ENCODE measurements at places on chromosomes 16 and 17. TPM values are rescaled to one million over a fixed set of nuclear protein-coding genes. Genes with fewer than 3 reads are reported as not detected.
A peak's percentile ranks its signal among the peaks of the same experiment; 100 is the strongest.

- ATAC-seq: peak; percentile 27
Measured at GRCh38 chr17:81902653-81903414, 796 bp downstream of the NPB start.

- no peak for ATAC-seq
Measured at GRCh38 chr17:70420861-70421445, 251.6 kb downstream of the KCNJ2 start.

- ATAC-seq: no peak
Measured at GRCh38 chr16:50763211-50763610, 21.3 kb downstream of the CYLD start.

CD300LF gene
- total RNA-seq: not detected

ITGB4 gene
- 0.54 TPM for total RNA-seq

HDAC5 gene
- total RNA-seq: 11.0 TPM

GRCh38 chr17:79950306-79950705 is 85.4 kb downstream of the TBC1D16 start:
- no peak for ATAC-seq

DNA sequence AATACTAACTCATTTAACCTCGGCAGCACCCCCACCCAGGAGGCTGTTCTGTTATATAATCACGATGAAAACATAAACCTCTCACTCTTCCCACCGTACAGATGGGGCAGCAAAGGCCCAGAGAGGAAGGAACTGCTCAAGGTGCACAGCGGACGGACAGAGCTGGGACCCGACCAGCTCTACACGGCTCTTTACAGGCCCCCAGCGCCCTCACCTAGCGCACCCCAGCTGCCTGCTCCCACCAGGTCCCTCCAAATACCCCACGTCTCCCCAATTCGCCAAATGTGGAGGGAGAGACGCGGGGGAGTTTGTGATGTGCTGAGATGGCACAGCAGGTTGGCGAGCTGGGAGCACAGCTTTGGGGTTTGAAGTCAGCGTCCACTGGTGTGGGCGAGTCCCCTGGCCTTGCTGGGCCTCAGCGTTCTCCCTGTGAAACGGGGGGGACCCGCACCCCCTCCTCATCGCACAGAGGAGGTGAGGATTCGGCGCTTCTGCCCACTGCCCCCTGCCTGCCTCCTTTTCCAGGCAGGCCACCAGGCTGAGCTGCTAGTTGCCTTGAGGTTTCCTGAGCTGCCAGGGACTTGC is 54.1 kb downstream of the CBFA2T3 start:
- no peak for ATAC-seq

MYL11 gene
- total RNA-seq: not detected

- no peak for ATAC-seq
Measured at GRCh38 chr16:50967827-50968612, 183.1 kb downstream of the SALL1 start.

DNA sequence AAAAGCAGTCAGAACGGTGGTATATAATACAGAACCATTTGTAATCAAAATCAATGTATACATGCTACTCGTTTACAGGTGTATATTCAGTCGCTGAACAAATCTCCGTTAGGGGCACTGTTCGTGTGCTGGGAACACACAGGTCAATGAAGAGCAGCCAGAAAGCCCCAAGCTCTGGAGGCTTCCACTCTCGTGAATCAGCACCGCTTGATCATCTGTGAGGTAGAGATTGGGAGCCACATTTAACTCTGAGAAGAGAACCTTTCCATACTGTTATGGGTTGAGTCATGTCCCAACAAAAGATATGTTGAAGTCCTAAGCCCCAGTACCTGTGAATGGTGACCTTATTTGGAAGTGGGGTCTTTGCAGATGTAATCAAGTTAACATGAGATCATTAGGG is 5.4 kb upstream of the CYTH1 start:
- peak; percentile 39 for ATAC-seq

CLEC3A gene
- total RNA-seq: not detected

IFT20 gene
- 17.5 TPM for total RNA-seq

- peak; percentile 94 for ATAC-seq
Measured at GRCh38 chr16:67415872-67416793, at the start of gene ZDHHC1. TSS of gene ZDHHC1 (minus strand) at chr16:67416477. CDS start at chr16:67407775, 8,702 bp downstream.

RSKR gene
- 36.3 TPM for total RNA-seq

DNA sequence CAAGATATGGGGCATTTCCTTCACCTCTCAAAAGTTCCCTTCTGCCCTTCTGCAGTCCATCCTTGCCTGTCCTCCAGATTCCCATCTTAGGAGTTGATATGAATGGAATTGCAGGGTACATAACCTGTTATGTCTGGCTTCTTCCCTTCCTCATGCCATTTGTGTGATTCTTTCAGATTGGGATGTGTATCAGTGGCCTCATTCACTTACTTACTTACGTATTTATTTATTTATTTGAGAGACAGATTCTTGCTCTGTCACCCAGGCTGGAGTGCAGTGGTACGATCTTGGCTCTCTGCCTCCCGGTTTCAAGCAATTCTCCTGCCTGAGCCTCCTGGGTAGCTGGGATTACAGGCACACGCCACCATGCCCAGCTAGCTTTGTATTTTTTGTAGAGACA is 6.2 kb upstream of the TMEM94 start:
- no peak for ATAC-seq

DNA sequence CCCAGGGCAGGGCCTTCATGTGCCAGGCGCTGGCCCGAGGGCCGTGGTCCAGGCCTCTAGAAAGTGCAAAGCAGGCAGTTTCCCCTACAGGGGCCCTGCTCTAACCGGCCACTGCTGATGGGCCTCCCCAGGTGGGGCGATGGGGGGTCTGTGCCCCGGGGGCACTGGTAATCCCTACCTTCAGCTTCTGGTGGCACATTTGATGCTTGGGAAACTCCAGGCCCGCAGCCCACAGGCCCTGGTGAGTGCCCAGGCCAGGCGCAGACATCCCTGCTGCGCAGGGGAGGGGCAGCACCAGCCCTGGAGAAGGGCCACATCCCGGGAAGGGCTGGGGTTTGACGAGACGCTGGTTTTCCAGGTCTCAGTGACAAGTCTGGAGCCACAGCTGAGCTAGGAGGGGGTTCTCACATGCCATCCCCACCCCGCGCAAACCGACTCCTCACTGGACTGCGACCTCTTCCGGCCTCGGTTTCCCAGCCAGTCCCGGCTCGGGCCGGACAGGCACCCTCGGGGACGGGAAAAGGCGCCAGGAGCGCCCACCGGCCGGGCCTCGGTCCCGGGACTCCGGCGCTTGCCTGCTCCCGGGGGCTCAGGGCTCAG is 1.6 kb downstream of the DOC2B start:
- ATAC-seq: no peak

DNA sequence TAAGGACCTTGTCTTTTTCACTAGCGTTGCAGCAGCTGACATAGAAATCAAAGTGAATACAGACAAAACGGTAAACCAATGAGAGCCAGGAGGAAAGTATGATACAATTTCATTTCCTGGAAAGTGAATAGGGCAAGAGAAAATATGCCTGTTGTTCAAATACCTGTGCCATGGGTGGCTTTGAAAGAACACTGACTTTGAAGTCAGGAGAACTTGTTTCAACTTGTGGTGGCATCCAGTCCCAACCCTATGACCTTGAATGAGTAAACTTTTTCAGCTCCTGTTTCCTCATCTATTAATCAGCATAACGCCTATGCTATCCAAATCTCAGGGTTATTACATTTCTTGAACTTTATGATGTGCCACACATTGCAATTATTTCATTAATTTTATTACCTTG is 173.7 kb upstream of the HS3ST3A1 start:
- no peak for ATAC-seq

PLLP gene
- total RNA-seq: not detected

PGAP3 gene
- 14.8 TPM for total RNA-seq

Measured in activated T-helper 17 cell treated with anti-CD3 and anti-CD28 coated beads, Interleukin-2, amount 50 U/mL, for 72 hours (primary cell).